EH (cell line): ENCODE measurements at places on chromosomes 5 and 9.

DNA sequence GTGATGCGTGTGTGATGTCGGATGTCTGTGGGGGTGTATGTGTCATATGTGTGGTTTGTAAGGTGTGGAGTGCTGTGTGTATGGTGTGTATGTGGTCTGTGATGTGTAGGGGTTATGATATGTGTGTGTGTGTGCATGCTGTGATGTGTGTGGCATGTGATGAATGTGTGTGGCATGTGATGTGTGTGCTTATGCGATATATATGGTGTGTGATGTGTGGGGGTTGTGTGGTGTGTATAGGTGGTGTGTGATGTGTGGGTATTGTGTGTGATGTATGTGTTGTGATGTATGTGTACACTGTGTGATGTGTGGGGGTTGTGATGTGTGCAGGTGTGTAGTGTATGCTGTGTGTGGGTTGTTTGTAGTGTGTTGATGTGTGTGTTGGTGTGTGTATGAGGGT, 9.2 kb upstream of the CRB2 start:
- DNase-seq = no peak

GRCh38 chr9:104304925-104305324, 199.1 kb upstream of the OR13F1 start:
- no peak for DNase-seq

- DNase-seq = no peak
Observed at GRCh38 chr9:89523948-89524347, 26.0 kb upstream of the SEMA4D start.

GRCh38 chr9:78000221-78000620, 31.4 kb downstream of the GNAQ start:
- DNase-seq = no peak

- DNase-seq = no peak
Observed at GRCh38 chr5:159412284-159413046, 82.2 kb upstream of the IL12B start.
